ENCODE measurements at places on chromosomes 7 and 10.

GRCh38 chr10:62981096-62981495 lies 152.0 kb upstream of the NRBF2 start:
- no peak for DNase-seq

DNA sequence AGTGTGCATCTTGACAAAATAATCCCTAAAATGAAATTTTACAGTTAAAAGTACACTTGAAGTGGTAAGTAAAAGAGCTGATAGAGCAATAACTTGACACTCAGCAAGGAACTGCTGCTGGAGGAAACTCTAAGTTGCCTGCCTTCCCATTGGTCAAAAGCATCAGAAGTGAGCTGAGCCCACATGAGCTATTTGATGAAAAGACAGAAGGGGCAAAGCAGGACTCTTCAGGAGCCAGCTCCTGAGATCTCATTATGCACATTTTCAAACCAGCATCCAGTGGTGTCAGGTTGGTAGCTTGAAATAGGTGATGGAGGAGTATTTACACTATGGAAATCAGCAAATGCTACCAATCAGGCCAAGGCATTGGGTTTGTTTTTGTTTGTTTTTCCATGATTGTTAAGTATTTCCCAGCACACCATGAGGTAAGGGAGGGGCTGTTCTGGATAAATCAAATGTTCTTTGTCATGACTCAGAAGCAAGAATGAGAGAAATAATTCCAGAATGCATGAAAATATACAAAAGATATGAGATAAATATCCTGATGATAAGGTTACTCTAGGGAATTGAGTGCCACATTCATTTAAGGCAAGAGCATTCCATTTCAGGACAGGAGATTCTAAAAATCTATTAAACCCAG lies 316.6 kb downstream of the SNX13 start:
- no peak for DNase-seq

GRCh38 chr10:132891368-132891767 lies 51.0 kb downstream of the CFAP46 start:
- no peak for DNase-seq

- DNase-seq = no peak
Measured at GRCh38 chr7:50793947-50794570, 11.4 kb upstream of the GRB10 start.

DNA sequence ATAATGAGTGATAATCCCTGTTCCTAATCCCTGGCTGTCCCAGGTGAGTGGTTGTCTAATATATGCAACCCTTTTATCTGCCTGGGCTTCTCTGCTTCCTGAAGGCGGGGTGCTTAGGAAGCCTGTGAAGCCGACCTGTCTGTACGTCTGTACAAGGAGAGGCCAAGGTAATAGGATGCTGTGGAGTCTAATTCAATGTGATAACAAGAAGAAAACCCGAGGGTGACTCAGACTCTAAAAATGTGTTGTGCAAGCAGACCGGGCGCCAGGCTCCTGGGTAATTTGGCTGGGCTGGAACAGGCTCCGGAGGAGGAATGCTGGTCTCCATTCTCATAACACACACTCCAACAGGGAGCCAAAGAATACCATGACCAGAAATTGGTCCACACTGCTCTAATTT lies 43.6 kb downstream of the THNSL1 start:
- DNase-seq = no peak

GRCh38 chr10:75428434-75429158 lies 2.8 kb upstream of the LRMDA start:
- no peak for DNase-seq

GRCh38 chr7:21099432-21099831 lies 312.7 kb upstream of the SP8 start:
- DNase-seq = no peak

GRCh38 chr7:55546814-55547213 lies 25.5 kb downstream of the VOPP1 start:
- peak; percentile 22 for DNase-seq

DNA sequence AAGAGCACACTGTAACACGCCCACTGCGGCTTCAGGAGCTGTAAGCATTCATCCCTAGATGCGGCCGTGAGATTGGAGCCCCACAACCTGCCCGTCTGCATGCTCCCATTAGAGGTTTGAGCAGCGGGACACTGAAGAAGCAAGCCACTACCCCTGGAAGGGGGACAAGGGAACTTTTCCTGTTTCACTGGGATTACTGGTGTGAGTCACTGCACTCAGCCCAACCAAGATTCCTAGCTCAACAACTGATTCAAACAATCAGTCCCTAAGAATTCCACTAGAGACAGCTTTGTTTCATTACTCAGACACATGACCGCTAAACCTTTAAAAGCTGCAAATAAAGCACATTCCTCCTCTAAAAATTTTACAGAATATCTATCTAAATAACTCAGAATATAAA lies 69.8 kb downstream of the ORC5 start:
- no peak for DNase-seq

DNA sequence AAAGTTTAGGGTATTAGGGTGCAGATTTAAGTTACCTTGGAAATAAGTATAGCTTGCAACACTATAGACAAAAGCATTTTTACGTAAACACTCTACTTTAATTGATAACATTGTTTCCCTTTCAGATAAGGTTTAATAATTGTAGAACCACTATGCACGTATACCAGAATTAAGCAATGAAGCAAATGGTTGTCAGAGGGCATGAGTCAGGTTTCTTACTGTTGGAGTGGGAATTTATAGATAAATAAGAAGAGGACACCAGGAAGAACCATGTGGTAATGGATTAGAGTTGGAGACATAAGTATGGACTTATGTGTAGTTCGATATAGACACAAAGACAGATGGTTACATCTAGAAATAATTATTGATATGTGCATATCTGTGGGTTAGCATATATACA lies 355.6 kb downstream of the ETV1 start:
- no peak for DNase-seq
